ENCODE measurements at places on chromosomes 1 and 21. TPM values are rescaled to one million over a fixed set of nuclear protein-coding genes. Genes with fewer than 3 reads are reported as not detected.

GRCh38 chr1:5488448-5488847 is 503.8 kb downstream of the NPHP4 start:
- DNase-seq, result no peak
- no peaks in the 10 kb centered on the region for H3K36me3 ChIP-seq
- H3K27ac ChIP-seq, result no peak overlapping the region
- no peak overlapping the region for H3K4me3 ChIP-seq
- peaks cover 7% of the 10 kb centered on the region for H3K27me3 ChIP-seq

DNALI1 gene
- total RNA-seq, result 20.8 TPM

INSRR gene
- total RNA-seq, result not detected

DAB1 gene
- total RNA-seq, result 0.12 TPM

EFNA4 gene
- 13.4 TPM for total RNA-seq

Data from lung (tissue), 17 donors.